ENCODE measurements at places on chromosomes 2 and 18.

DNA sequence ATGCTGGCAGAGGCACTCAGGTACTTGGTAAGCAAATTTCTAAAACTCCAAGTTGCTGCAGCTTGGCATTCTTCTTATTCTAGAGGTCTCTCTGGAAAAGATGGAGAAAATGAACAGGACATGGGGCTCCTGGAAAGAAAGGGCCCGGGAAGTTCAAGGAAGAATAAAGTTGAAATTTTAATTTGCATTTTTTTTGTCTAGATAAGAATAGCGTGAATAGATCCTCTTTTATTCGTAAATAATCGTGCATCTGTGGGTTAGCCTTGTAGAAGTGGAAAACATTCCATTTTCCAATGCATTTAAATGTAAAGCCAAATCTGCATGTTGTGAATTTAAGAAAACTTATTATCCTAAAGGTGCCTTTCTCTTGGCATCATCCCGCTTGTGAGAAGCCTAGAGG lies 61.0 kb downstream of the TNFRSF11A start:
- no peak for DNase-seq

DNA sequence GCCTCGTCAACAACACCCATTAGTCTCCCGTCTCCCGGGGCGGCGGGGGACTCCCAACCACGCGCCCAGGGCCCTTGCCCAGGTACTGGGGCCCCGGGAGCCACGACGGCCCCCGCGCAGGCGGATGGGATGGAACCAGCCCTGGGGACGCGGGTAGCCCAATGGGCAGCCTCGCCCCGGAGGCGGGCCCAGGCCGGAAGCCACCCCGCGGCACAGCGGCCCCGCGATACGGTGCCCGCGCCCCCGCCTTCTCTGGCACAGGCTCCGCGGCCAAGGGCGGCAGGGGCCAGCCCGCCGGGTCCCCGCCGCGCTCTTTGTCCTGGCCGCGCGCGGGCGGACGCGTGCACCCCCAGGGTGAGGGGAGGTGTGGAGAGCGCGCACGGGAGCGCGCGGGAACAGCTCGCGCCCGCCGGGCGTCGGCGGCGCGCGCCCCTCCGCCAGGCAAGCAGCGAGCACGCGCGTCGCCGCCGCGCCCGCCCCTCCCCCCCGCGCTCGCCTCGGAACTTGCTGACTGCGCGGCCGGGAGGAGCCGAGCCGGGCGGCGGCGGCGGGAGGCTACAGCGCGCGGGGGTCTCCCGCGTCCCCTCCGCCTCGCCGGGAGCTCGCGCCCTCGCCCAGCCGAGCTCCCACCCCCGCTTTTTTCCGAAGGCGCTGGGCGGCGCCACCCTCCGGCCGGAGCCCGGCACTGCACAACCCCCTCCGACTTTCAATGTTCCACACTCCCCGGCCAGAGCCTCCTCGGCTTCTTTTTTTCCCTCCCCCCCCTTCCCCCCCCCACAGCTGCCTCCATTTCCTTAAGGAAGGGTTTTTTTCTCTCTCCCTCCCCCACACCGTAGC lies at the start of gene UBE2E3:
Gene UBE2E3 (plus strand): TSS at position 500 of the 837 bp plus-strand sequence. CDS start 1,438 bp downstream, outside the sequence.
- DNase-seq: peak; percentile 75

GRCh38 chr18:79275992-79276391 lies 119.7 kb upstream of the NFATC1 start:
- peak; percentile 20 for DNase-seq

- no peak for DNase-seq
Measured at GRCh38 chr2:20994130-20994529, 49.7 kb downstream of the APOB start.

DNA sequence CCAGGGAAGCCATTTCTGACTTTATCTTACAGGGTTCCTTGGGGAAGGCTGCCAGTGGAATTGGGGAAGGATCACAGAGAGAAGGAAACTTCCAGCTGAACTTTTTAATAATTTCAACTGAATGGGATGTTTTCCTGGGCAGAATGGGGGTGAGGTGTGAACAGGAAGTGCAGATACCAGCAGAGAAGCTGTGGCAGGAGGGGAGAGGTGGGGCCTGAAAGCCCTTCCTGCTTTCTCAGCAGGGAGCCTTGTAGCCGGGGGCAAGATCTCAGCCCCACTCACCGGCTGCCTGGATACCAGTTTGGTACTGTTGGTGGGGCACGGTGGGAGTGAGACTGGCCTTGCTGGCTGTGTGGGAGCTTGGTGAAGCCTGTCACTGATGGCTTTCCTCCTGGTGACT lies 170.5 kb downstream of the ZBTB7C start:
- no peak for DNase-seq

GRCh38 chr2:42547446-42548295 lies 20.8 kb upstream of the MTA3 start:
- no peak for DNase-seq

DNA sequence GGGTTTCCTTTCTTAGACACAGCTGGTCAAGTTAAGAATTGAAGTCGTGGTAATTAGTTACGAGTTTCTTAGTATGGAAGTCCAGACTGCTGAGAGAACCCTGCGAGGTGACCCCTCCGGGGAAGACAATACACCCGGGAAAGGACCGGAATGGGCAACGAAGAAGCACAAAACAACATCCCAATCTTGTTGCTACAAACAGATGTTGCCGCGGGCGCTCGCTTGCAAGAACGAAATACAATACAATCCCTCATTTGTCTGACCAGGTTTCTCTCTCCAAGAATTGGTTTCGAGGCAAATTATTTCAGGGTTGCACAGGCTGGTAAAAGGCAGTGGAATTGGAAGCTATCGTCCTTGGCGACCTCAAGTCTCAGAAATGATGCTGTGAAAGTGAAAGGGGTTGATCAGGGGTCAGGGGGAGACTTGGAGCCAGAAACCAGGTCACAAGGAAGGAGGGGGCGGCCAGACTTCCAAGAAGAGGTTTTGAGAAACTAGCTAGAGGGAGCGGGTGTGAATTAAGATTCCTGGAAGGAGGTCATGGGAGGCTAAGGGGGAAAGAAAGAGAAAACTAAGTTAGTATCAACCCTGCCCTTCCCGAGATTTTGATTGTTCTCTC lies 401.9 kb downstream of the HRH4 start:
- DNase-seq: no peak

DNA sequence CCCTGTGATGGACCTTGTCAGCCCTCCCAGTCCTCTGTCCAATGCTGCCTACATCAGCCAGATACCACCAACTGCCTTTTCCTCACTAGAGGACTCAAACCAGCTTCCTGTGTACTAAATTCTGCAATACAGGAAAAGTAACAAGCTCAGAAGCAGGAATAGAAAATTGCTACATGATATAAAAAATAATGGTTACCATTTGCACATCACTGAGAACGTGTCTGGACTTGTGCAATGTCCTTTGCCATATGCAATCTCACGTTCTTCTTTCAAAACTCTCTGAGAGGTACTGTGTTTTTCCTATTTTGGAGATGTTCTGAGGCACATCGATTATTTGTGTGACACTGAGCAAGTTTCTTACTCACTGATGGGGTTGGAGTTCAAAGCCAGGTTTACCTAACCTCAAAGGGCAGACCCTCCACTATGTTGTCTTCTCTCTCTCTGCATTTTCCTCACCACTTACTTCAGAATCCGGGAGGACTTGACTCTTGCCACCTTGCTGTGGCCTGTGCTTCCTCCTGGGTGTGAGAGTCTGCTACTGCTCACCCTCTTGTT lies 12.1 kb downstream of the UPP2 start:
- DNase-seq: no peak

- no peak for DNase-seq
Measured at GRCh38 chr2:201924453-201924852, 109.2 kb upstream of the FZD7 start.

DNA sequence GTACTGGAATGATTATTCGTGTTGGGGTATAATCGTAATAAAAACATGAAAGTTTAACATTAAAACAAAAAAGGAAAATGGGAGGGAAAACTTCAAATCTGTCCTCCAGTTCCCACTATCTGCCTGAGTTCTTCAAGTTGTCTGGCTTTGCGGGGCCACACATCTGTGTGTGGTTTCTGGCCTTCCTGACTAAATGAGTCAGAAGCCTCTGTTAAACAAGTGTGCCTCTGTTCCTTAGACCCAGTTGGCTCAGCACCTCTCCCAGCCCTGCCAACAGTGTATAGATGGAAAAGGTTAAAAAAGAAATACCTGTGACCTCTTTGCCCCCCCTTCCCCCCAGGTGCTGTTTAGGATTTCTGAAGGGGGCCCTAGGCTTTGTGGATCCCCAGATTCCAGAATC lies 30.2 kb downstream of the XDH start:
- peak; percentile 95 for DNase-seq
